ENCODE measurements at places on chromosomes 16 and 17. TPM values are rescaled to one million over a fixed set of nuclear protein-coding genes. Genes with fewer than 3 reads are reported as not detected.
A peak's percentile ranks its signal among the peaks of the same experiment; 100 is the strongest.

- DNase-seq, result no peak
These were observed 50.9 kb upstream of the GSE1 start for GRCh38 chr16:85562093-85562786.

DNA sequence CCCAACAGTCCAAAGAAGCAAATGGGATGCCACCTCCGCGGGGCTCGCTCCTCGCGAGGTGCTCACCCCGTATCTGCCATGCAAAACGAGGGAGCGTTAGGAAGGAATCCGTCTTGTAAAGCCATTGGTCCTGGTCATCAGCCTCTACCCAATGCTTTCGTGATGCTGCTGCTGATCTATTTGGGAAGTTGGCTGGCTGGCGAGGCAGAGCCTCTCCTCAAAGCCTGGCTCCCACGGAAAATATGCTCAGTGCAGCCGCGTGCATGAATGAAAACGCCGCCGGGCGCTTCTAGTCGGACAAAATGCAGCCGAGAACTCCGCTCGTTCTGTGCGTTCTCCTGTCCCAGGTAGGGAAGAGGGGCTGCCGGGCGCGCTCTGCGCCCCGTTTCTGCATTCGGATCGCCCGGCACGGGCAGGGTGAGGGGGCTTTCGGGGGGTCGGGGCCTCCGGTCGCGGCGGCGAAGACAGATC, at the start of gene CDH13:
TSS of gene CDH13 (plus strand) at position 179 of the 471 bp plus-strand sequence.
- no peak for DNase-seq

GRCh38 chr16:71453036-71453435, 9.0 kb downstream of the ZNF23 start:
- no peak for DNase-seq

The PRR29 gene
- total RNA-seq, result 0.22 TPM

GRCh38 chr17:68195667-68196393, 52.0 kb upstream of the AMZ2 start:
- DNase-seq, result peak; percentile 69

The VAT1L gene
- 1.5 TPM for total RNA-seq

The SDR42E1 gene
- 7.1 TPM for total RNA-seq

The ST6GALNAC1 gene
- total RNA-seq, result 0.65 TPM

GRCh38 chr16:72137380-72138063, 34.4 kb downstream of the PMFBP1 start:
- DNase-seq, result no peak

DNA sequence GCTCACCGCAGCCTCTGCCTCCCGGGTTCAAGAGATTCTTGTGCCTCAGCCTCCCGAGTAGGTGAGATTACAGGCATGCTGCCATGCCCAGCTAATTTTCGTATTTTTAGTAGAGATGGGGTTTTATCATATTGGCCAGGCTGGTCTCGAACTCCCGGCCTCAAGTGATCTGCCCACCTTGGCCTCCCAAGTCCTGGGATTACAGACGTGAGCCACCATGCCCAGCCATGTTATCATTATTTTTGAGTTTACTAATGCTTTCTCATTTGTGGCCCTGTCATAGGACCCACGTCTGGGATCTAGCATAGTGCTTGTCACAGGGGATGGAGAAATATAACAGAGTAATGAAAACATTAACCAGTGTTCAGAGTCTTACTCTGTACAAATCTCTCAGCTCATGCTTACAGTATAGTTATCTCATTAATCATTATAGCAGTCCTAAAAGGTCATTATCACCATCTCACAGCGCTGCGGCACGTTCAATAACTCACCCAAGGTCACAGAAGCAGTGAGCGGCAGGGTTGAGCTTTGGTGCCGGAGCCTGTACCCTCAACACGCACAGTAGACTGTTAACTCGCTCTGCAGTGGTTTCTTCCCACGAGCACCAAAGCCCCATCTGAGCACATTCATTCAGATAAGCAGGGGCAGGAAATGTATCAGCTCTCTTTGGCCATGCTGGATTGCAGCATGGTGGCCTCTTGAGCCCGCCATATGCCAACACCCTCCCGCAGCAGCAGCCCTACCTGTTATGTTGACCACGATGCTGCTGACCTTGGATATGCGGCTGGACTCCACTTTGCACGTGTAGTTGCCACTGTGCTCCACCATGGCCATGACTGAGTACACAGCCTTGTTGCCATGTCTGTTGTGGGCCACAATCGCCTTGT, 21.4 kb downstream of the PECAM1 start:
- no peak for DNase-seq

The MYH4 gene
- not detected for total RNA-seq

GRCh38 chr17:57463103-57463885, 207.0 kb downstream of the MSI2 start:
- DNase-seq, result no peak

DNA sequence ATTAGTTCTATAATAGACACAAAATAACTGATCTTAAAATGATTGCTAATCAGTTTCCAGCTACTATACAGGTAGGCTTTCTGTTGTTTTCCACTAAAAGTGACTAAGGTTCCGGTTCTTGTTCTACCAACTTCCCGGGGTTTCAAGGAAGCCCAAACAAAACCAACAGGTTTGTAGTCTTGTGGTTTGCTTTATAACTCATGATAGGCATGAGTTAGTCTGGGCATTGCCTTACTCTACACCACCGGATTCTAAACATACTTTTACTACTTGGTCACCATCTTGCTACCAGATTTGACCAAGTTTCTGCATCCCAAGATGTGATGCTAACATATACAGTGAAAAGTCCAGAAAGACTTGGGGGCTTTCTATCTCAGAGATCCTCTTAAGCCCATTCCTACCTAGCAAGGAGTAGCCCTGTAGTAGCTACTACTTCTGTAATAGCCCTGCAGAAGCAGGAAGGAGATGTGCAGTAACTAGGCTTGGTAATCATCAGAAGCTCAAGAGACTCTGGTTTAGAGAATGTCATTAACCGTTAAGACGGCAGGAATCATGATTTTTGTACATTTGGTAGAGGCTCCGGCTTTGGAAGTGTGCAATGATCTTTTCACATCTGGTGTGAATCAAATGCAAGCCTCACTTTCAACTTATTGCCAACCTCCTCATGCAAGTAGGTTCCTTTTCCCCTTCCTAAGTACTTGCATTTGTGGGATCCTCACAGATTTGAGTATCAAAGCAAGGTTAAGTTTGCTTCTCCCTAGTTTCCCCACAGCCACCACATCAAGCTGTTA, 1.6 kb downstream of the FAM117A start:
- DNase-seq, result no peak

The TOX3 gene
- 6.1 TPM for total RNA-seq

GRCh38 chr16:89009343-89010209, 32.6 kb upstream of the CBFA2T3 start:
- peak; percentile 77 for DNase-seq

The MYH2 gene
- total RNA-seq, result not detected

DNA sequence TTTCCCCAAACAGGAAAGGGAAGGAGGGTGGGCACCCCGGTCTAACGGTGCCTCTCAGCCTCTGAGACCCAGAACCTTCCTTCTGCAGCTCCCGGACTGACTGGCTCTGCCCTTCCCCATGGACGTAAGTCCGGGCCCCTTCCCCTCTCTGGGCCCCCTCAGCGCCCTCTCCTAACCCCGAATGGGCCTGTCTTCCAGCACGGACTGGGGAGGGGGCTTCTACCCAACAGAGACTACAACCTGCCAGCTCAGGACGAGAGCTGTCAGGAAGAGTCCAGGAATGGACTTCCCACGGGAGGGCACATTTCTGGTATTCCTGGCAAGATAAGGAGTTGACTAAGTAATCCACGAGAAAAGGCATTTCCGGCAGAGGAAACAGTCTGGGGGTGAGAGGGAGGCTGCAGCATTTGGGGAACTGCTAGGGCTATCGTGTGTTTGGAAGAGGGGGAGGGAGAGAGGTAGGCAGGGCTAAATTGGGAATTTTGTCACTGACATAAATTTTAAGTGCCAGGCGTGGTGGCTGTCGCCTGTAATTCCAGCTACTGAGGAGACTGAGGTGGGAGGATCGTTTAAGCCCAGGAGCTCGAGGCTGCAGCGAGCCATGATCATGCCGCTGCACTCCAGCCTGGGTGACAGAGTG, 12.1 kb upstream of the ALDOA start:
- no peak for DNase-seq

The GFAP gene
- total RNA-seq, result 0.28 TPM

The GNPTG gene
- 51.5 TPM for total RNA-seq

DNA sequence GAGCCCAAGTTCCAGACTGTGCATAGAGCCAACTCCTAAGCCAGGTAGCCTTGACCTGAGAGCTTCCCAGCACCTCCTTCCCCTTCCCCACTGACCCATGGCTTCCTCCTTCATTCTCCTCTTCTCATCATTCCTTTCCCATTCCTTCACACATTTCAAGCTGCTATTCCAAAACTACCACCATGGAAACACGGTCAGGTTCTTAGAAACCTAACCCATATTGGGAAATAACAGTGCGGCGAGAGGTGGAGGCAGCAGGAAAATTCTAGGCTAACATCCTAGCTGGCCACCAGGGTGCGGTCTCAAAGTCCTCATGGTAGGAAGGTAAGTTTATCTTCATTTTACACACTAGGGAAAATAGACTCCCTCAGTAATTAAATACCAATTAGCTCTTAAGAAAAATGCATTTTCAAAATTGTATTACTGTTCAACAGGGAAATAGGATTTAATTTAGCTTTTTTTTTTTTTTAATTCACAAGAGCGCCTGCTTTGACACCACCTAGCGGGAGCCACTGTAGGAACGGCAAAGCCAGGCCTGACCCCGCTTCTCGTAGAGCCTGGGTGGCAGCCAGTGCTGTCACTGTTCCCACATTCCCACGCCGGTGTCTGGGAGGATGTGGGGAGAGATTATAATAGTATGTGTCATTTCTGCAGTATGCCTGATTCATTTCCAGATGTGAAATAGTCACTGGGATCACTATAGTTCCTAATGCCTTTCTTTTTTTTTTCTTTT, 14.0 kb upstream of the SPHK1 start:
- DNase-seq, result no peak

The ZNF624 gene
- total RNA-seq, result 1.0 TPM

The TOM1L2 gene
- 28.2 TPM for total RNA-seq

GRCh38 chr16:66911801-66912200, 6.9 kb downstream of the CDH16 start:
- no peak for DNase-seq

DNA sequence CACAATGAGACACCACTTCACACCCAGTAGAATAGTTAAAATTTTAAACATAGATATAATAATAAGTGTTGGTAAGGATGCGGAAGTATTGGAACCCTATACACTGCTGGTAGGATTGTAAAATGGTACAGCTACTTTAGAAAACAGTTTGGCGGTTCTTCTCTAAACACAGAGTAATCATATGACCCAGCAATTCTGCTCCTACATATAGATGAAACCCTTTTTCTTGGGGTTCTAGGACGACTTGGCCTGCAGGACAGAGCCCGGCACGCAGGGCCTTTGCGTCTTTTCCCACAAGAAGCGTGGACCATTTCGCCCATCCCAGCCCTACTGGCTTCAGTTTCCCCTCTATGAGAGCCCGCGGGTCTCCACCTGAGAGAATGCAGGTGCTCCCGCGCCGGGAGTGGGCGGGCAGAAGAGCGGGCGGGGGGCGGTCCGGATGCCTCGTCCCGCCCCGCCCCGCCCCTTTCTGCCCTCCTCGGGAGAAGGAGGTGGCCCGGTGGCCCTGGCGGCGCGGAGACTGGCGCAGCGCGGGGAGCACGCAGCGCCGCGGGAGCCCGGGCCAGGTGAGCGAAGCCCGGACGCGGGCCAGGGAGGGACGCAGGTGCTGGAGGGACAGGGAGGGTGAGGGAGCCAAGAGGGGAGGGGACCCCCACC, at the start of gene SDR42E2:
TSS of gene SDR42E2 (plus strand) at position 508 of the 657 bp plus-strand sequence. CDS start 3,077 bp downstream, outside the sequence.
- peak; percentile 20 for DNase-seq

The OR1F1 gene
- not detected for total RNA-seq

DNA sequence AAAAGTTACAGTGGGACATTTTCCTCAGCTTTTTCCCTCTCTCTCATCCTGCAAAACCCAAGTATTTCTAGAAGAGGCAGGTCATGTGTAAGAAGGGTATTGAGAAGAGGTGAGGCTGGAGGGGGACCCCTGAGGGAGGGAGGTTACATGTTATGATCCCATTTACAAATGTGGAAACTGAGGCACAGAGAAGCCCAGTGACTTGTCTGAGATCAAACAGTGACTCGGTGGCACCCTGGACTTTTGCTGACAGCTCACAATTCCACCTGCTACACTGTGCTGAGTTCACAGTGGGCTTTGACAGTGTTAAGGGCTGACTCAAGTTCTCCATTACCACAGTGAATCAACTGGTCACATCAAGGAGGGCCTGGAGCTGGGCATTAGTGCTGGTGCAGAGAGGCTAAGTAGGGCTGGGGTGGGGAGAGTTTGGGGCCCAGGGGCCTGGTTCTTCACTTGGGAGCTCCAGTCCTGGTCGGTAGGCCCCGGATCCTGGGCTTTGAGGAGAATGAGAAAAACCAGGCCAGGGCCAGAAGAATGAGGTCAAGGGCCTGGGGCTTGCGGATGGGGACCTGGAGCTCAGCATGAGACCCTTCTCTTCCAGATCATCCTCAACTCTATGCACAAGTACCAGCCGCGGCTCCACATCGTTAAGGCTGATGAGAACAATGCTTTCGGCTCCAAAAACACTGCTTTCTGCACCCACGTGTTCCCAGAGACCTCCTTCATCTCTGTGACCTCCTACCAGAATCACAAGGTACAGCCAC, 26.0 kb downstream of the TBX4 start:
- no peak for DNase-seq

The SMPD3 gene
- 5.5 TPM for total RNA-seq

- DNase-seq, result peak; percentile 99
These were observed at the start of gene COQ7 for GRCh38 chr16:19067349-19068236. Gene COQ7 (plus strand): TSS chr16:19067614. CDS start chr16:19067665, 51 bp downstream.

GRCh38 chr17:43822570-43823190, 10.3 kb downstream of the MPP3 start:
- DNase-seq, result no peak

The TM4SF5 gene
- 0.51 TPM for total RNA-seq

GRCh38 chr17:951325-952132, 28.0 kb downstream of the NXN start:
- DNase-seq, result no peak

DNA sequence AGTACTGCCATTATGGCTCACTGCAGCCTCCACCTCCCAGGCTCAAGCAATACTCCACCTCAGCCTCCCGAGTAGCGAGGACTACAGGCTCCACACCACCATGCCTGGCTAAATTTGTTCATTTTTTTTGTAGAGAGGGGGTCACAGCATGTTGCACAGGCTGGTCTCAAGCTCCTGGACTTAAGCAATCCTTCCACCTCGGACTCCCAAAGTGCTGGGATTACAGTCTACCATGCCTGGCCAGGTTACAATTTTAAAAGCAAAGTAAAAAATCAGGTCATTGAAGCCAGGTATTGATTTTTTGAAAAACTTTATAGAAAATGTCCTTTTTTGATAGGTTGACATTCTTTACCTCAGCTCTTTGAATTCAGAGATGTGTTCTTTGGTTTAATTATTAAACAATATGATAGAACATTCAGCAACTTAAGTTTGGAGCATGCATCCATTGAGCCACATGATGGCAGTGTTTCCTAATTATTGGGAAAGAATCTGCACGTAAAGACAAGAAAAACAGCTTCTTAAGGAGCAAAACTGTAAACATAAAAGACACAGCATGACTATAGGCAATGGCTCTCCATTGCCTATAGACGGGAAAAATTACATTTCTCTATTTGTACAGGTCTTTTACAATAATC, 1.7 kb upstream of the SLC16A11 start:
- DNase-seq, result no peak

DNA sequence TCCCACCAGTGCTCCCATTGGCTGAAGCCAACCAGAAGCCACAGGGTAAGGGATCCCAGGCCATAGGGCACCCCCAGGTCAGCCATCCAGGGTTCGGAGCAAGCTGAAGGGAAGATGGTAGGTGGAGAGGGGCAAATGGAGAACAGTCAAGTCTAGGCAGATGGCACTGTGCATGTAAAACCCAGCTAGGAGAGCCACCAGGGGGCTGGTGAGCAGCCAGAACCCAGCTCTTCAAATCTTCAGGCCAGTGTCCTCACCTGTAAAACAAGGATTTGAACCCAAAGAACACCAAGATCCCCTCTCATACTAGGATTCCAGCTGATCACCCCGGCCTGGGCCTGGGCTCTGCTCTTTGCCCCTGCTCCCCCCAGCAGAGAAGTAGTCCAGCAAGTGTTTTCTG, 43.5 kb downstream of the GINS3 start:
- no peak for DNase-seq

All from pancreas (tissue), 10 donors.